ENCODE measurements at places on chromosomes 1 and 21. TPM values are rescaled to one million over a fixed set of nuclear protein-coding genes. Genes with fewer than 3 reads are reported as not detected.

GRCh38 chr1:8065369-8065768, 39.3 kb upstream of the ERRFI1 start:
- no peaks in the 10 kb centered on the region for H3K36me3 ChIP-seq
- no peak overlapping the region for H3K4me3 ChIP-seq
- H3K27ac ChIP-seq: no peak overlapping the region
- no peak for DNase-seq

DNA sequence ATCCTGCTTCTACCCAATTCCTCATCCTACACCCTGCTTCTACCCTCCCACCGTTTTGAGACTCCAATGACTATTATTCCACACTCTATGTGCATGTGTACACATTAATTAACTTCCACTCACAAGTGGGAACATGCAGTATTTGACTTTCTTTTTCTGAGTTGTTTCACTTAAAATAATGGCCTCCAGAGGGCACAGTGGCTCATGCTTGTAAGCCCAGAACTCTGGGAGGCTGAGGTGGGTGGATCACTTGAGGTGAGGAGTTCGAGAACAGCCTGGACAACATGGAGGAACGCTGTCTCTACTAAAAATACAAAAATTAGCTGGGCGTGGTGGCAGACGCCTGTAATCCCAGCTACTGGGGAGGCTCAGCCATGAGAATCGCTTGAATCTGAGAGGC, 464.8 kb downstream of the PTBP2 start:
- H3K27me3 ChIP-seq: no peaks in the 10 kb centered on the region
- no peak for DNase-seq
- no peak overlapping the region for H3K27ac ChIP-seq
- H3K4me1 ChIP-seq: no peaks in the 10 kb centered on the region
- no peaks in the 10 kb centered on the region for H3K36me3 ChIP-seq
- H3K4me3 ChIP-seq: no peak overlapping the region

- no peaks in the 10 kb centered on the region for H3K36me3 ChIP-seq
- H3K27ac ChIP-seq: no peak overlapping the region
- no peaks in the 10 kb centered on the region for H3K4me1 ChIP-seq
- DNase-seq: no peak
These were observed 58.2 kb downstream of the ALPL start for GRCh38 chr1:21567241-21568005.

GRCh38 chr1:60889709-60890108, 192.7 kb upstream of the NFIA start:
- no peaks in the 10 kb centered on the region for H3K27me3 ChIP-seq
- no peaks in the 10 kb centered on the region for H3K36me3 ChIP-seq
- no peak overlapping the region for H3K4me3 ChIP-seq
- no peak for DNase-seq

GRCh38 chr1:154661110-154661509, 53.1 kb upstream of the ADAR start:
- no peaks in the 10 kb centered on the region for H3K27me3 ChIP-seq
- no peak overlapping the region for H3K27ac ChIP-seq
- no peak for DNase-seq

Gene CENPF
- 41.2 TPM for total RNA-seq
